ENCODE measurements at places on chromosomes 6 and 20.
A peak's percentile ranks its signal among the peaks of the same experiment; 100 is the strongest.

- DNase-seq, result no peak
Measured at GRCh38 chr6:54719131-54719530, 127.4 kb upstream of the FAM83B start.

DNA sequence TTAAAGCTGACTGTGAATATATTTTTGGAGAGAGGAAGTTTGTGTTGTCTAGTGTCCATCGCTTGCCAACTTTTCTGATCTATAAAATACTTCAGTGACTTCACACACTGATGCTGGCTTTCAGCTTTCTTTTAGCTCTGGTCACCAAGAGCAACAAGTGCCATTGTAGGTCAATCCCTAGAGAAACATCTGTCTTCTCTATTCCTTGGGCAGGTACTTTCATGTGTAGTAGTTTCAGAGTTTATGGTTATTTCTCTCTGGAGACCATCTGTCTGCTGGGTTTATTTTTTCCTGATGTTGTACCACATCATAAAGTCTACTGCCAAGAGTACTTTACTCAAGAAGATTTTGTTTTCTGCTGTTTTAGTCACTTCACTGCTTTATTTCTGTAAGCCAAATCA lies 249.9 kb downstream of the KHDC1L start:
- DNase-seq, result no peak

DNA sequence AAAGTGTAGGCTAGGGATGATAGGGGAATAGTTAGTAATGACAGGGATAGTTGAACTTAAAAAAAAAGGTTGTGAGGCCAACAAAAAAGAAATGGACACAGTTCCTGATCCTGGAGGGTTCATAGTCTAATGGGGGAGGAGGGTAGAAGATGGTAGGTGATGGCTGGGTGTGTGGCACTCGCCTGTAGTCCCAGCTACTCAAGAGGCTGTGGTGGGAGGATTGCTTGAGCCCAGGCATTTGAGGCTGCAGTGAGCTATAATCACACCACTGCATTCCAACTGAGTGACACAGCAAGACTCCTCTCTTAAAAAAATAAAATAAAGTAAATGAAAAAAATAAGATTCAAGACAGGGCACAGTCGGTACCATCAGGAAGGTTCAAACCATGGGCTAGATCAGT lies 2.4 kb upstream of the MICB start:
- no peak for DNase-seq

GRCh38 chr6:83432636-83433035 lies 1.8 kb upstream of the ME1 start:
- DNase-seq, result no peak

DNA sequence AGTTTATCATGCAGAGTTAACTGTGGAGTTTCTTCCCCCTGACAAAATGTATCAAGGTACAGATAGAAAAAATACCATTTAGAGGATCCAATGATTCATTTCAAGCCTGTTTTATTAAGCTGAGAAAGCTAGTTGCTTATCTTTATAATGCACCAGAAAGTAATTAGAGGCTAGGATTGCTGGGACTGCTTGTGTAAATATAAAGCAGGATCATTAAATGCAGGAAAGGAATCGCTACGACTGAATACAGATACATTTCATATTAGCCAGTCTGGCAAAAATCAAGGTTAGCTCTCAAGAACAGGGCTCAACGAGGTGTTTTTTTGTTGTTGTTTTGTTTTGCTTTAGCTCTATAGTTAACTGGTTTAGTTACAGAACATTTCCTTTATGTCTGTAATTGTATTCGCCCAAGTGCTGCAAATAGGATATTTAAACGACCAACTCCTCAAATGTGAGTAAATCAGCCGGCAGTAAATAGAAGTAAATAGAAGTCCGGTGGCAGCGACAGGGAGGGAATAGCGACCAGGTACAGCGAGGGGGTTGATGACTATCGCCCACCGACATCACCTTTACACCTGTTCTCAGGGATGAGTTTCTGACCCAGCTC lies 748 bp downstream of the UBE2J1 start:
- no peak for DNase-seq

DNA sequence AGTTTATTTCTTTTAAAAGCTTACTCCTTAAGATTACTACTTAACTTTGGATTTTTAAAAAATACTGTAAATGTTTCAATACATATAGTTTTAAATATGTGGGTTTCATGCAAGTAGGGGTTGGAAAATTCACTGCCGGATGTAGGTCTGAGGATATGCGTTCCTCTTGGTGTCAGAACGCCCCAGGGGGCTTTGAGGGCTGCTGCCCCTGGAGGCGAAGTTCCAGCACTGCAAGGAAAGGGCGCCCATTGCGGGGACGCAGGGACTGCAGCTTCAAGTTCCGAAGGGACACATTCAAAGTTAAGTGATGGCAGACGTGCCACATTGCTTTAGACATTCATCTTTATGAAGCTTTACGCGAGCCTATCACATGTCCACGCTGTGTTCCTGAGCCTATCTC lies 152.9 kb downstream of the SOD2 start:
- no peak for DNase-seq

- DNase-seq, result no peak
Measured at GRCh38 chr6:110353457-110354001, 4.6 kb downstream of the METTL24 start.

DNA sequence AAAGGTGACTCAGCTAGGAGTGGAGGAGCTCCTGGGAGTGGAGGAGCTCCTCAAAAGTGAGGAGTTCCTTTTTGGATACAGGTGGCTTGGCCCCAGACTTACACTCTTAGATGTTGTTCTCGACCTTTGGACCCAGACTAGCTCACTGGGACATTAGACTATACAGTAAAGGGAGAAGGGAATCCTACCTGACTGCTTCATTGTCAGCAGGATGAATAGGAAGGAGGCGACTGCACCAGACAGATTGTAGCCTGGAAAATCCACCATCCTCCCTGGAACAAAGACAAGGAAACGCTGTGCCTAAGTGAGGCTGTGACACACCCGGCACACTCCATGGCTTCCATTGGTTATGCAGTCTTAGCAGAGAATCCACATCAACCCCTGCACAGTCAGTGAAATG lies at the start of gene BTNL2:
Gene BTNL2 (minus strand): TSS at position 325 of the 400 bp plus-strand sequence. CDS start 58 bp downstream, at position 267.
- no peak for DNase-seq

- no peak for DNase-seq
Measured at GRCh38 chr6:25132934-25133333, 146.2 kb upstream of the CARMIL1 start.

DNA sequence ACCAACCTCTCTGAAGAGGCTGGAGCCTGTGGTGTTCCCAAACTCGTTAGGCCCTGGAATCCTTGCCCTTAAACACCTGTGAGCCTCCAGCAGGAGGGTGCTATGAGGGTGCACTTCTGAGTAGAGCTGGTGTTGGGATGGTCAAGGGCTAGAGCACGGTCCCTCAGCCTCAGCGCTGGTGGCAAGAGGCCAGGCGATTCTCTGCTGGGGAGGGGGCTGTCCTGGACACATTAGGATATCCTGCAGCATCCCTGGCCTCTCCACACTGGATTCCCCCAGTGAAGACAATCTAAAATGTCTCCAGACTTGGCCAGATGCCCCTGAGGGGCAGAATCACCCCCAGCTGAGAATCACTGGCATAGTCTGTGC lies 157.8 kb downstream of the SYCP2 start:
- DNase-seq, result no peak

DNA sequence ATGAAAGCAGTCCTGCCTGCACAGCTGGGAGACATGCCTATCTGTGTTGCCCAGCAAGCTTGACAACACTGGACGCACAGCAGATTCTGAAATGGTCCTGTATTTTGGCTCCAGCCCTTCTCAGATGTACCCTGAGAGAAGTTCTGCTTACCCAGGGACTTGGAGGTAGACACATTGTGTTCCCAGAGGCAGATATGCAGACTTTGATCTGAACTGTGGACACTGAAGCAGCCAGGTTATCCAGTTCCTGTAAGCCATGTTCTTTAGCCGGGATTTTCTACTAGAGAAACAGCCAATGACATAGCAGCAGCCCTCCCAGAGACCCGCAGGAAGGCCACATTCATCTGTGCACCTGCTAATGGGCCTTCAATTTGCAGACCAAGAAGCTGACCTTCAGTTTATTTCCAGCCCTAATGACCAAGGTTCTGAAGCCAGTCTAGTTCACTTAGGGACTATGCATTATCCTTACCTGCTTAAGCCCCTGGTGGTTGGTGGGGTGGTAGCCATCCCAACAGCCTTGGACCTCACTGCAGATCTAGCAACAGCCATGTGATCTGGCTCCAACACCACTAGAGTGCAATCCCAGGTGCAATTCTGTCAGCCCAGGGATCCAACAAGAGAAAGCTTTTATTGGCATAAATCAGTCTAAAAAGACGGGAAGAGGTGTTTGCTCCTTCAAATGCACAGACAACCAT lies 134.2 kb downstream of the MEI4 start:
- no peak for DNase-seq

- no peak for DNase-seq
Measured at GRCh38 chr20:18805881-18806280, 7.7 kb upstream of the SCP2D1 start.

DNA sequence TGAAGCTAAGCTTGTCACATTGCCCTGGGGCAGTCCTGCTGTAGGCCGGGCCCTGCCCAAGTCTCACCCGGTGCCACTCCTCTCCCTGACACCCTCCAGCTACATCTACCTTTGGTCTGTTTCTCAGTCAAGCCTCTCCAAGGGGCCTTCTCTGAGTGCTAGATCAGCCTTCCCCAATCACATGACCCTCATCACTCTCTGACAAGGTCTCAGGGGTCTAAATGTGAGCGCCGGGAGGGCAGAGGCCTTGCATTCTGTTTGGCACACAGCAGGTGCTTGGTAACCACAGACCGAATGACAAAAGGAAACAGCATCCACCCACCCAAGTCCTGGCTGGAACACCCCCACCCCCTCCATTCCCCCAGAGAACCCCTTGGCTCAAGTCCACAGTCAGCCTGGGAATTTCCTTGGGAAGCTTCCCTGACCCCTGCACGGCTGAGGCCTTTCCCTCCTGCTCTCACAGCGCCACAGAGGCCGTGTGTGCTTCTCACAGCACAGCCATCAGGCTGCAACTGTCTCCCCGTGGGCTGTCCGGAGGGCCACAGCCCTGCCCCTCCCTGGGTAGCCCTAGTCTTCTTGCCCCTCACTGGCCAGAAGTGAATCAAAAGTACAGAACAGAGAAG lies 32.9 kb downstream of the PKIG start:
- DNase-seq, result peak; percentile 12

DNA sequence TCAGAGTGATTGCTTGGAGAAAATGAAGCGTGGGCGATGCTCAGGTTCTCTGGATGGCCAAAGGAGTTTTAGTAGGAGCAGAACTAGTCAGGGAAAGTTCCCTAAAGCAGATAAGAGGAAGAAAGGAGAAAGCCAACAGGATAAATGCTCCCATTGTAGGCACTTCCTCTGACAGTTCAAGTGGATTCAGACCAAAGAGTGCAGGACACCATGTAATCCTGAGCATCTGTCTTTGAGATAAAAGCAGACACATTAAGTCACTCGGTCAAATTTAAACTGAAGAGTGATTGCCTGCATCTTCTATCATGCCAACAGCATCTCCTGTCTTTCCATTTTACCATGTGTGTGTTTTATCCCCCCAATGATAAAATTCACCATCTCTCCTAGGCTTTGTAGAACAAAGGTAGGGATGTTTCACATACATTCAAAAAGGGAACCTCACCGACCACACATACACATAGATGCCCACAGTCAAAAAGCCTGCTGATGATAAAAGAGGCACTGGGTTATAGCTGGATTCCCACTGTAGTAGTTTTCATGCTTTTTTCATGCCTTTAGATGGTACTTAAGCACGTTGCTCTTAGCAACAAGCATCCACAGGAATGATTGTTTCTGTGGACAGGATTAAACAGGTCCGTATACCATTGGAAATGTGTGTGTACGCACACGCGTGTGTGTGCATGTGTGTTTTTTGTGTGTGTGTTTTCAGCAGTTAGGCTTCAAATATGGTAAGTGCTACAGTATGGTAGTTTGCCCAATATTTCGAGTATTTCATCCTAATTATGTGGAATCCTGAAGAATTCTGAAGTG lies 7.0 kb downstream of the GRIK2 start:
- no peak for DNase-seq

DNA sequence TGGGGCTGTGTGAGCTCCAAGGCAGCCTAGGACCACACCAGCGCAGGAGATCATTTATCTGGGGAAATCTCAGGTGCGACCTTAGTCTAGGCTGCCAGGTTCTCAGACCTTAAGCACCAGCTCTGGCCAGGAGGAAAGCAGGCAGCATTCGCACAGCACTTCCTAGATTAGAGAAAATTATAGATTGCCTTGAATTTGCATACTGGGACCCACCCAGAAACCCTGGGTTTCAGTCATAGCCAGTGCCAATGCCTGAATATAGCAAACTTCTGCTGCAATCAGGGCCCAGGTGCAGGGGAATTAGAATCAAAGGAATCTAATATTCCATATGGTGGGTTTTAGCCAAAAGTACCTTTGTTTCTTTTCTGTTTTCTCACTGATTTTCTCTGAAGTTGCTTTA lies 204.3 kb upstream of the CST7 start:
- no peak for DNase-seq

GRCh38 chr6:32085759-32086459 lies 23.2 kb downstream of the TNXB start:
- no peak for DNase-seq

- DNase-seq, result no peak
Measured at GRCh38 chr6:140002396-140003022, 628.1 kb upstream of the CITED2 start.

DNA sequence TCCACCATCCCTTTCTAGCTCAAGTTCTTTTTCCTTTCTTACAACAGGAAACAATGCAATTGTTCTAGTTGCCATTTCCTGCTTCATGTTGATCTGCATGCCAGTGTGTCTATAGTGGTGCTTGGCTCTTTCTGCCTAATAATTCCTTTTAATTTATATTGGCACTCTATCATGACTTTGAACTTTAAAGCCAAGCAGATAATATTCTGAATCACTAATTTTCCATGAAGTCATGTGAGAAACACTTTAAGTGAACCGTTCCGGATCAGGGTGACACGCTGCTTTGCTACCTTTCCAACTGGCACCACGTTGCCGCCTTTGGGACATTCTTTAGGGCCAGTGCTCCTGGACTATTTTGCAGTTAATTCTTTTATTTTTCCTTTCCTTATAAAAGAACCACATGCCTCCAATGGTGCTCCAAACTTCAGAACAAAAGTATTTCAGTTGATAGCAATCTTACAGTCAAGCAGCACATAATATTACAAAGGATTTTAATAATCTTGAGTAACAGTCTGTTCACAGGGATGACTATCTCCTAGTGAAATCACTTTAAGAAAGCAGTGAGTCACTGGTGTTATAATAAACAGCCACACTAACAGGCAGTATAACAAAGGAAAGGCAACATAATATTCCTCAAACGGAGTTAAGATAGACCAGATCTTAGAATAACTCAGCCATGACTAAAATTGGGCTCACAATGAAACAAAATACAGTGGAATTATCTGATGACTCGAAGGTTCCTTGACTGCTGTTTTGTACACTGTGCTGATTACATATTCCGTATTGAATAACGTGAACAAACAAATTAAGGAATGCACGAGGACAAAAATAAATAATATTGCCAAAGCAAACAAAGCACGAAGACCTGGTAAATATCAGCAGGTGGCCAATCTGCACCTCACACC lies 19.0 kb upstream of the BLOC1S5 start:
- DNase-seq, result no peak

GRCh38 chr20:35328095-35328685 lies 36.0 kb upstream of the FAM83C start:
- no peak for DNase-seq

GRCh38 chr20:32474967-32475811 lies 109.9 kb downstream of the NOL4L start:
- no peak for DNase-seq

- no peak for DNase-seq
Measured at GRCh38 chr6:3287308-3287707, 28.6 kb downstream of the PSMG4 start.

Measured in activated naive CD4-positive, alpha-beta T cell (primary cell).